HCT116 (cell line): ENCODE measurements at places on chromosomes 2 and 18. TPM values are rescaled to one million over a fixed set of nuclear protein-coding genes. Genes with fewer than 3 reads are reported as not detected.

Gene PID1
- total RNA-seq, result 0.15 TPM

DNA sequence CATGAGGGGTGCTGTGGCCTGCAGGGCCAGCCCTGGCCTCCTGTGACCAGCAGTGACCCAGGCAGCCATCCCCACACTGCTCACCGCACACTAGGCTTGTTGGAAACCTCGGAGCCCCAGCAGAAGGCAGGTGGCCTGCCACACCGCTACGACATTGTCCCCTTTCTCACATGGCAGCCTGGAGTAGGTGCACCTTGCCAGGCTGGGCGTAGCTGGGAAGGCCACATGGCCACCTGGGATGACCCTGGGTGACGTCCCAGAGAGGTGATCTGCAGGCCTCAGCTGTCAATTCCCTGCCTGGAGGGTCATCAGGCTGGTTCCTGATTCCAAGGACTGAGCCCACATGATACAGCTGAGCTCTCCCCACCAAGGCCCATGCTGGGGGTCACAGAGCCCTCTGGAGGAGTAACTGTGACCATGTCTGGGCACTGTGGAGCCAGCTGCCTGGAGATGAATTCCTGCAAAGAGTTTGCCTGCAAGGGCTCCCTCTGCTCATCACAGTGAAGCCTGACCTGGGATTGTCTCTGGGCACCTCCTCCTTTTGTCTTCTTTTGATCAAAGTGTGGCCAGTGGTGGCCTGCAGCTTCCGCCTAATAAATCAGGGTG lies 119.6 kb upstream of the OTOS start:
- DNase-seq, result no peak

Gene MAL
- not detected for total RNA-seq

DNA sequence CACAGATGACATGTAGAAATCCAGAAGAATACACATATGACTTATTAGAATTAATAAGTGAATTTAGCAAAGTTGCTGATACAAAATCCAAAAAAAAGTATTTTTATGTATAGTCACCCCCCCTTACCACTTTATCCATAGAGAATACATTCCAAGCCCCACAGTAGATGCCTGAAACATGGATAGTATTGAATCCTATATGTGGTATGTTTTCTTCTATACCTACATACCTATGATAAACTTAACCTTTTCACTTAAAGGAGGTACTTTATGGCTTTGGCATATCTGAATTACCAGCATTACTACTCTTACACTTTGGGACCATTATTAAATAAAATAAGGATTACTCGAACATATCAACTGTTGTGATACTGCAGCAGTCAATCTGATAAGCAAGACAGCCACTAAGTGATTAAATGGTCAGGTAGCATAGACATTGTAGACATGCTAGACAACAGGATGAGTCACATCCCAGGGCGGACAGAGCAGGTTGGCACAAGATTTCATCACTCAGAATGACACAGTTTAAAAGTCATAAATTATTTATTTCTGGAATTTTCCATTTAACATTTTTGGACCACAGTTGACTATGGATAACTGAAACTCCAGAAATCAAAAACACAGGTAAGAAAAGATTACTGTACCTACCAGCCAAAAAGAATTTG lies 208.2 kb upstream of the CHAC2 start:
- DNase-seq, result peak; percentile 77
